ENCODE measurements at places on chromosomes 4 and X. TPM values are rescaled to one million over a fixed set of nuclear protein-coding genes. Genes with fewer than 3 reads are reported as not detected.
A peak's percentile ranks its signal among the peaks of the same experiment; 100 is the strongest.

DNA sequence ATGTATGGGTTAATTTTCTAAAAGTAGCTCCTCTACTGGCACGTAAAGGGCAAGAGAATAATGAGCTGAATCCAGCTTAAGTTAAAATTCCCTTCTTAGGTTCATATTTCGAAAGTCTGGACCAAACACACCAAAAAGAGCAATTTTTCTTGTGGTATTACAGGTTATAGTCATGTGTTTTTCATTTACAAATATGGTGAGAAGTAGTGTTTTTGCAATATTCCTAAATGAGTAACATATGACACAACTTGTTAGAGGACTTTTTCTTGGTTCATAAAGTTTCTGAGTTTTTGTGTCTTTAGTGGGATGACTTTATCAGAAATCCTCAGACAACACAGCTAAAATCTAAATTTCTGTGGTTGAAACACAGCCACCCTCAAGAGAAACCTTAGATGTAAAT, 172.1 kb downstream of the AFF2 start:
- no peaks in the 10 kb centered on the region for H3K27me3 ChIP-seq
- no peak for DNase-seq
- no peak overlapping the region for H3K4me3 ChIP-seq
- no peak overlapping the region for H3K27ac ChIP-seq

DNA sequence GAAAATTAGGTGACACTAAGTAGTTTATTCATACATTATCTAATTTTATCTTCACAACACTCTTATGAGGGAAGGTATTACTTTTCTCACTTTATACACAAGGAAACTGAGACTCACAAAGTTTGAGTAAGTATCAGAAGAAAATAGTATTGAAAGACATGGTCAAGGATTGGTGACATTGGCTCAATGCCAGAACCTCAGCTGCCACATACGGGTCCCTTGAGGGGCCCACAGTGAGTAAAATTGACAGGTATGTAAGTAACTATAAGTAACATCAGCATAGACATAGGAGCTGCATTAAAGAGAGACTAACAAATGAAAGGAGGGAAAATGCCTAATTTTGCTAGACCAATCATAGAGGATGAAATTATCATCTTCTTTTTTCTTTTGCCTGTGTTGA, 134.1 kb downstream of the COX18 start:
- H3K4me1 ChIP-seq = no peaks in the 10 kb centered on the region
- H3K36me3 ChIP-seq = no peaks in the 10 kb centered on the region
- no peaks in the 10 kb centered on the region for H3K27me3 ChIP-seq

- no peak overlapping the region for H3K27ac ChIP-seq
- no peak for DNase-seq
- H3K36me3 ChIP-seq = peaks cover 91% of the 10 kb centered on the region
- no peak overlapping the region for H3K4me3 ChIP-seq
- no peaks in the 10 kb centered on the region for H3K27me3 ChIP-seq
These were observed 8.0 kb downstream of the RPL34 start for GRCh38 chr4:108628411-108628810.

DNA sequence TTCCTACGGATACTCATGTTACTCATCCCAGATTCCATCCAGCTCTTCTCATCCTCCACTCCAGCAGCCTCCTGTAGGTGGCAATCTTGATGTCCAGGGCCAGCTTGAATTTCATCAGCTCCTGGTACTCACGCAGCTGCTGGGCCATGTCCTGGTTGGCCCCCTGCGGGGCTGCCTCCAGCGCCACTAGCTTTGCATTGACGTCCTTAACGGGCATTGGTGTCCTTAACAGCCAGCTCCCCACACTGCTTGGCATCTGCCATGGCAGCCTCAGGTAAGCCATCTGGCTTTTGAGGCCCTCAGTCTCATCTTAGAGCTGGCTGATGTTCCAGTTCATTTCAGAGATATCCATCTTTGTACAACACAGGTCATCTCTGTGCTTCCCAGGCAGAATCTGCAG, 223.7 kb downstream of the FGF13 start:
- H3K4me3 ChIP-seq = no peak overlapping the region
- no peaks in the 10 kb centered on the region for H3K36me3 ChIP-seq
- no peak overlapping the region for H3K27ac ChIP-seq
- no peak for DNase-seq

DNA sequence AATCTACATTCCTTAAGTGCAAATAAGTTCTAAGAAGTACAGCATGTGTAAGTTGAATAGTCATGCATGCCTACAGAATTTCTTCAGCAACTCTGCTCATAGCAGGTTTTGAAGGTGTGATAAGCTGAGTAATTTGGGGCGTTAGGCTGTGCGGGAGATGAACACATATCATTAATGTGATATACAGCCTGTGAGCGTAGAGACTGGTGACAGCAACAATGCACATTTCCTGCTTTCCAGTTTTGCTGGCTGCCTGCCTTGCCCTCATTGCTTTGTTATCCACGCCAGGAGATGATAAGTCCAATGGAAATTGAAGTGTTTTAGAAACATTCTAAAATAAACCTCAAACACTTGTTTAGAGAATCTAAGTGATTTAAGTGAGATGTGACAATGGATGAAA, 1709.4 kb downstream of the ARAP2 start:
- DNase-seq = no peak
- no peaks in the 10 kb centered on the region for H3K4me1 ChIP-seq
- no peaks in the 10 kb centered on the region for H3K36me3 ChIP-seq
- H3K4me3 ChIP-seq = no peak overlapping the region
- no peak overlapping the region for H3K27ac ChIP-seq
- H3K27me3 ChIP-seq = no peaks in the 10 kb centered on the region

GRCh38 chr4:116357758-116358157, 727.6 kb downstream of the TRAM1L1 start:
- no peaks in the 10 kb centered on the region for H3K36me3 ChIP-seq
- no peak overlapping the region for H3K4me3 ChIP-seq
- H3K27ac ChIP-seq = no peak overlapping the region
- H3K4me1 ChIP-seq = peaks cover 8% of the 10 kb centered on the region
- no peak for DNase-seq

DNA sequence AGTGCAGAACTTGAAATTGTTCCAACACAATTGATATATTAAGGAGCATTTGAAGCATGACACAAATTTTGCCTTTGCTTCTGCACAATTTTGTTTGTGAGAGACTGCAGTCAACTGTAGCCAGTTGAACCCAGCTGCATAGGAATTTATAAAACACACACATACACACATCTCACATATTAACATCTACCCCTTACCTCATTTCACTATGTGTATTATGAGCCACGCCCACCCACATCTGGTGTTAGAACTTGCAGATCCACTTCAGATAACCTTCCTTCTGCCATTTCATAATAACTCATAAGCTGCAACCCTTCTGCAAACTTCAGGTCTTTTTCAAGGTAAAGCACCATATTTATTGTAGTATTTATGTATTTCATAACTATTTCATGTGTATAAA, 188.1 kb upstream of the WDFY3 start:
- H3K4me3 ChIP-seq = no peak overlapping the region
- H3K4me1 ChIP-seq = peaks cover 4% of the 10 kb centered on the region
- no peaks in the 10 kb centered on the region for H3K27me3 ChIP-seq
- no peak for DNase-seq
- H3K27ac ChIP-seq = no peak overlapping the region

- DNase-seq = no peak
- H3K27ac ChIP-seq = no peak overlapping the region
- H3K27me3 ChIP-seq = no peaks in the 10 kb centered on the region
- H3K4me1 ChIP-seq = no peaks in the 10 kb centered on the region
These were observed 183.8 kb upstream of the VCX3A start for GRCh38 chrX:6718766-6719165.

DNA sequence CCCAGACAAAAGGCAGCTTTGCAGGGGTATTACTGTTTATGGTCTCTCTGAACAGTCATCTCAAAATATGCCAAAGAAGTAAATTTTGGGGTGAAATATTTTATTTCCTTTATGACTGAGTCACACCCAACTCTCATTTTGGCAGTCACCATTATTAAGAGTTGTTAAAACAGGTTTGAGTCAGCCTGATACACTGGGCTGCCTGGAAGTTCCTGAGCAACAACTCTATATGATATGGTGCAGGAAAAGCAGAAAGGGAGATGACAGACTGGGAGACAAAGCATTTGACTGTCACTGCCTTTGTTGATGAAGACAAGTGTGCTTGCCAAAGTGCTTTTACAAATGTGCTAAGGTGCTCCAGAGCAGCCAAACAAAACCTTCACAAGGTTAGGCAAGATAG, 1263.5 kb downstream of the PCDH7 start:
- no peak overlapping the region for H3K27ac ChIP-seq
- H3K4me1 ChIP-seq = no peaks in the 10 kb centered on the region

GRCh38 chrX:91079342-91080114, 355.1 kb upstream of the PABPC5 start:
- no peak overlapping the region for H3K4me3 ChIP-seq
- DNase-seq = no peak
- H3K4me1 ChIP-seq = no peaks in the 10 kb centered on the region

DNA sequence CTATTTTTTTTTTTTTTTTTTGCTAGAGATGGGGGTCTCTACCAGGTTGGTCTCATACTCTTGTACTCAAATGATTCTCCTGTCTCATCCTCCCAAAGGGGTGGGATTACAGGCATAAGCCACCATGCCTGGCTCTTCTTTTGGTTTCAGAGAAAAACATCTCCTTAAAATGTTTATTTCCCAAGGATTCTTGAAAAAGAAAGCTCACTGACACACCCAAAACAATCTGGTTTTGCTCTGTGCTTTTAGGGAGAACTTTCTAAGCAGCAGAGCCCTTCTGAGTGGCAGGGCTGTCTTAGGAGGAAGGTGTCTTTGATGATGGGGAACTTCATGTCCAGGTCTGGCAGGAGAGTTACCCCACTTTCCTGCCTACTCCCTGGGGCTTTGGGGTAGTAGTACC, 1.2 kb downstream of the SOD3 start:
- peak overlapping the region; percentile 83 for H3K27ac ChIP-seq
- peaks cover 4% of the 10 kb centered on the region for H3K27me3 ChIP-seq
- H3K36me3 ChIP-seq = no peaks in the 10 kb centered on the region

DNA sequence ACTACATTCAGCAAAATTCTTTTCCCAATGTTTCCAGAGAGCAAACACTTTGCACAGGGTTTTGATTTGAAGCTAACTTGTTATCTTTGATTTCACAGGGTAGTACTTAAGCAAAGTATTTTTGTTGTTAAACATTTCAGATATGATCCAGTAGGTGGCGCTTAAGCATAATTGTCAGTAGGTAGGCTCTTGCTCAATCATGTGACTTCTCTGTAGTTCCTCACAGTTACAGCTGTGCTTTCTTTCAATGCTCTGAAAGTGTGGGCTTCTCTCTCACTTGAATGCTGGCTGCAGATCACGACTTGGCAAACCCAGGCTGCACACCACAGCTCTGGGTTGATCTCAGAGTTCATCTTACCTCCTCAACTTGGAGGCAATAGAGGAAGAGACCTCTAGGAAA, 1016.5 kb downstream of the SH3BGRL start:
- no peak overlapping the region for H3K27ac ChIP-seq
- no peaks in the 10 kb centered on the region for H3K27me3 ChIP-seq
- no peaks in the 10 kb centered on the region for H3K4me1 ChIP-seq
- H3K36me3 ChIP-seq = no peaks in the 10 kb centered on the region

- no peak overlapping the region for H3K27ac ChIP-seq
- H3K36me3 ChIP-seq = no peaks in the 10 kb centered on the region
- no peak overlapping the region for H3K4me3 ChIP-seq
- H3K27me3 ChIP-seq = no peaks in the 10 kb centered on the region
- H3K4me1 ChIP-seq = peaks cover 13% of the 10 kb centered on the region
These were observed 45.2 kb downstream of the LNX1 start for GRCh38 chr4:53545942-53546581.

DNA sequence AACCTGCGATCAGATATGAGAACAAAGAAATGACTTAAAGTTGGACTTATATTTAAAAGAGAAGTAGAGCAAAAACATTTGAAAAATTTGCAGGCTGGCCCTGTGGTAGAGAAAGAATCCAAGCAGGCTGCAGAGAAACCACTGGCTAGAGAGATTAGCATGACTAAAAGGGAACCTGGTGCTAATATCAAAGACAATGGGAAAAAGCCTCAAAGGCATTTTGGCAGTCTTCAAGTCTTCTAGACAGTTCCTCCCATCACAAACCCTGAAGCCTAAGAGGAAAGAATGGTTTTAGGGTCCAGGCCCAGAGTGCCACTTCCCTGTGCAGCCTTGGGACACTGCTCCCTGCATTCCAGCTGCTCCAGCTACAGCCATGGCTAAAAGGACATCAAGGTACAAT, 33.4 kb downstream of the KCTD8 start:
- H3K4me3 ChIP-seq = no peak overlapping the region
- DNase-seq = no peak
- H3K4me1 ChIP-seq = no peaks in the 10 kb centered on the region
- no peaks in the 10 kb centered on the region for H3K27me3 ChIP-seq
- H3K27ac ChIP-seq = no peak overlapping the region

DNA sequence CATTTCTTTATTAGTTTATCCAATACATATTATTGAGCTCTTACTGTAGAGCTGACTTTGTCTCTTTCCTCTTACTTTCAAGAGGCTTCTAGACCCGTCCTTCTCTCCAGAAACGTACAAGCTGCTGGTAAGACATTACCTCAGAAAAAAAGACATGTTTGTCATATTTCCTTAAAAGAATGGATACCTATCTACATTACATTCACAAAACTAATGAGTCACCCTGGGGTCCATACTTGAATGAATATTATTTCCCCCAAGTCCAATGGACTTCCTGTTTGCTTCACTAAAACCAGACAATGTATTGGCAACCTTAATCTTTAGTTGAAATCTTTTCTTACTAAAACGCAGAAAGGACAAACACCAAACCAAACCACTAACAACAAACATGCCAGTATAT, 176.5 kb upstream of the CLNK start:
- no peak for DNase-seq
- no peak overlapping the region for H3K27ac ChIP-seq
- no peak overlapping the region for H3K4me3 ChIP-seq

DNA sequence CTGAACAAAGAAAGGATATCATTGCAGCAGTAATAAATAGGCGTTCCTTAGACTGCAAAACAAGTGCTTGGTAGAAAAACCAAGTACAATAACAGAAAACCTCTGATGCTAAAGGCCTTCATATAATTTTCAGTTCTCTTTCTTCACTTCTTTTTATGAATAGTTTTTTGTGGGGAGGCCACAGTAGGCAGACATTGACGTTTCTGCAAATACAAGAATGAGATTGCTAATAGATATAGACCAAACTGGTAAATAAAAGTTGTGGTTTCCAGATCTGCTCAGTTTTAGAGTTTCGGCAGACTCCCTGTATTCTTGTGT, 57.0 kb upstream of the RAP1GDS1 start:
- no peak overlapping the region for H3K27ac ChIP-seq
- H3K36me3 ChIP-seq = no peaks in the 10 kb centered on the region
- no peaks in the 10 kb centered on the region for H3K4me1 ChIP-seq
- H3K27me3 ChIP-seq = no peaks in the 10 kb centered on the region
- no peak for DNase-seq
- H3K4me3 ChIP-seq = no peak overlapping the region

- no peak for DNase-seq
- H3K27me3 ChIP-seq = no peaks in the 10 kb centered on the region
- H3K4me1 ChIP-seq = no peaks in the 10 kb centered on the region
- no peaks in the 10 kb centered on the region for H3K36me3 ChIP-seq
- H3K27ac ChIP-seq = no peak overlapping the region
These were observed 639.7 kb upstream of the AGA start for GRCh38 chr4:178081896-178082295.

The NAA11 gene
- not detected for total RNA-seq

The SLIT2 gene
- total RNA-seq = 4.7 TPM

The PABPC1L2A gene
- not detected for total RNA-seq

The VCX3B gene
- not detected for total RNA-seq

The RRH gene
- total RNA-seq = not detected

The CPLX1 gene
- 0.38 TPM for total RNA-seq

The TRIM75 gene
- not detected for total RNA-seq

The SPANXD gene
- total RNA-seq = not detected

The NMU gene
- 16.3 TPM for total RNA-seq

The PDCL2 gene
- not detected for total RNA-seq

The MTNR1A gene
- not detected for total RNA-seq

The SOWAHD gene
- total RNA-seq = 0.64 TPM

The HTN1 gene
- not detected for total RNA-seq

Data from suprapubic skin (tissue), 4 donors.